ENCODE measurements at places on chromosomes 2 and 18. TPM values are rescaled to one million over a fixed set of nuclear protein-coding genes. Genes with fewer than 3 reads are reported as not detected.

GRCh38 chr2:221780281-221780688 lies 208.2 kb upstream of the EPHA4 start:
- DNase-seq = peak; percentile 25

GRCh38 chr2:219784178-219784577 lies 156.7 kb downstream of the SLC4A3 start:
- DNase-seq = no peak

DNA sequence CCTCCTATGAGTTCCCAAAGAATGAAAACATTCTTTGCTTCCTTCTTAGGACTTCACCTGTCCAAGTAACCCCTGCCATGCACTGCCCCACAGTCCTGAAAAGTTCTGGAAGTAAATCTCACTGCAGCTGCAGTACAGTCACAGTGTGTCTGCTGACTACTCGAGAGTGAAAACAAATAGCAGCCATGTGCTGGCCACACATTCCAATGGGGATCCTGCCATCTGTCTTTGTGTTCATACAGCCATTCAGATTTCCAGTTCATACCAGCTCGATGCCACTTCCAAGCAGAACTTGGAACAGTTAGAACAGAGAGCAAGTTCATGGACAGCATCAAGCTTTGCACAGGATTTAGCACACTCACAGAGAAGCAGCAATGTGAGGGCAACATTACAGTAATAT lies 629.9 kb upstream of the ACVR2A start:
- no peak for DNase-seq

TMEM198 gene
- 1.0 TPM for total RNA-seq

TMEM200C gene
- 0.14 TPM for total RNA-seq

DSG2 gene
- 144 TPM for total RNA-seq

NT5C1B gene
- total RNA-seq = not detected

MALL gene
- total RNA-seq = 94.5 TPM

DNA sequence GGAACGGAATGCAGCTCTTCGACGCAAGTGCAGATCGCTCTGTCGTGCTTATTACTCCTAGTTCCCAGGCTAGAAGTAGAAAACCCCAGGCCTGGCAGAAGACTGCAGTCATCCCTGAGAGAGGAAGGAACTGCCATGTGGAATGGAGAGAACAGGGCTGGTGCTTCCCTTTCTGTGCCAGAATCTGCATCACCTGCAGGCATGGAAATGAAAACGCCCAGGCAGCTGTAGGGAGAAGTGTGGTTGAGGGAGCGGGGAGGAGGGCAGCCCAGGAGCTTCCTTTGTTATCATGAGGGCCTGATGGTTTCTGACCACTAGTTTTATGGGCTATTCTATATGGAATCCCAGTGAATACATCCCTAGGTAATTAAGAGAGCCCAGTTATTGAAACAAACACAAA lies 79.4 kb upstream of the SMIM21 start:
- peak; percentile 51 for DNase-seq

DNA sequence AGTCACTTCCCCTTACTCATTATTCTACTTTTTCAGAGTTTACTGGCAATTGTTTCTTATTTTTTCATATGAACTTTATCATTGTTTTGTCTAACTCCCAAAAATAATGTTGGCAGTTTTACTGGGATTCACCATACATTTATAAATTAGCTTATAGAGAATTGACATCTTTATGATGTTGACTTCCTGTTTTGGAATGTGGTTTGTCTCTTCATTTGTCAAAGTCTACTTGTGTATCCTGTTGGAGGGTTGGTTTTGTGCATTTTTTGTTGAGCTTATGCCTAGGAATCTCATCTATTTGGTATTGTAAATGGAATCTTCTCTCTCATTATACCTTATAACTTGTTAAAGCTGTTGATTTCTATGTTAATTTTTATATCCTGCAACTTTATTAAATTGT lies 16.4 kb downstream of the EPC2 start:
- no peak for DNase-seq

DNA sequence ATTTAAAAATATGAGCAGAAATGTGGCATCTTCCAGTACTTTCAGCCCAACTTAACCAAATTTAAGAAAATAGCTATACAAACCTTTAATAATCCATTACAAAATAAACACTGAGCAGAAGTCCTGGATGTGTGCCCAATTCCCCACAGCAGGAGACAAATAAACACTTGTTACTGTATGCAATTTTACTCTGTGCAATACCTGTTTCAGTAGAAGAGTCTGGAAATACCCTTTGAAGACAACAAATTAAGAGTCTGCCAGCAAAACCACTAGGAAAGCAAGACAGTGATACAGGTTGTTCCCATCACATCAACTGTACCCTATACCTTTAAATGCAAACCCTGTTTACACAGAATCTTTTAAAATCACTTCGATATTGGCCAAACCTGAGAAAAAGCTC lies 41.4 kb upstream of the RNU4ATAC start:
- no peak for DNase-seq

DNA sequence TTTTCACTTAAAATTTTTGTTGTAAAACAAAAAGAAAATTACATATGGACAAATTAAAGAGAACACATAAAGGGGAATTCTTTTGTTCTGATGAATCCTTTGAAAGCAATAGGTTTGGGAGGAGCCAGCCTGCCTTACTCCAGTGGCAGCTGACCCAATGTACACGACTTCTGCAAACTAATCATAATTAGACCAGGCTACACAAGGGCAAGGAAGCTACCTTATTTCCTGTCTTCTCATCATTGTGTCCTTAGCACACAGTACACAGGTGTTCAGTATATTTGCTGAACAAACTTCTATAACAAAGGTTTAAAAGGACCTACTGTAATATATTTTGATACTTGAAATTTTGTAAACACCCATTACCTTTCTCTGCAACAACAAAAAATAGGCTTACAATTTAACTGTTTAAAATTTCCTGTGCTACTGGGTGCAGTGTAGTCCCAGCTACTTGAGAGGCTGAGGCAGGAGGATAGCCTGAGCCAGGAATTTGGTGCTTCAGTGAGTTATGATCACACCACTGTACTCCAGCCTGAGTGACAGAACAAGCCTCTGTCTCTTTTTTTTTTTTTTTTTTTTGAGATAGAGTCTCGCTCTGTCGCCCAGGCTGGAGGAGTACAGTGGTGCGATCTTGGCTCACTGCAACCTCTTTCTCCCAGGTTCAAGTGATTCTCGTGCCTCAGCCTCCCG lies 18.9 kb downstream of the KCNG3 start:
- DNase-seq = no peak

GPBAR1 gene
- 0.14 TPM for total RNA-seq

DNA sequence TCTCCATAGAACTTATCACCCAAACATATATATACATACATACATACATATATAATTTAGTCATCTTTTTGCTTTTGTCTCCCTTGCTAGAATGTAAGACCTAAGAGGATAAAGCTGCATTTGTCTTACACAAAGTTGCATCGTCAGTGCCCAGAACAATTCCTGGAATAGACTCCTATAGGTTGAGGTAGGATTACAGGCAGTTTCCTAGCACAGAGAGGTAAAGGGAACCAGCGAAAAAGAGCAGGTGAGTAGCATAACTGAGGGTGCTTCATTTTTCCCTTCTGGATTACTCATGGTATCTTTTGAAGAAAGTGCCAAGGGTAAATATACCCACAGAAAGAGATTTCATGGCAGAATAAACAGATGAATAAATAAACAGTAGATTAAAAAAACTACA lies 68.1 kb upstream of the AMMECR1L start:
- no peak for DNase-seq

CYP26B1 gene
- 0.31 TPM for total RNA-seq

SFTPB gene
- total RNA-seq = not detected

ANKRD53 gene
- total RNA-seq = 0.24 TPM
